H54 (cell line): ENCODE measurements at places on chromosomes 16 and 17.
A peak's percentile ranks its signal among the peaks of the same experiment; 100 is the strongest.

- DNase-seq: peak; percentile 71
Observed at GRCh38 chr16:88084881-88085280, 133.6 kb downstream of the BANP start.

- no peak for DNase-seq
Observed at GRCh38 chr17:9763643-9764042, 27.7 kb downstream of the DHRS7C start.

GRCh38 chr16:66703406-66704215 is 7.1 kb upstream of the CMTM4 start:
- no peak for DNase-seq

DNA sequence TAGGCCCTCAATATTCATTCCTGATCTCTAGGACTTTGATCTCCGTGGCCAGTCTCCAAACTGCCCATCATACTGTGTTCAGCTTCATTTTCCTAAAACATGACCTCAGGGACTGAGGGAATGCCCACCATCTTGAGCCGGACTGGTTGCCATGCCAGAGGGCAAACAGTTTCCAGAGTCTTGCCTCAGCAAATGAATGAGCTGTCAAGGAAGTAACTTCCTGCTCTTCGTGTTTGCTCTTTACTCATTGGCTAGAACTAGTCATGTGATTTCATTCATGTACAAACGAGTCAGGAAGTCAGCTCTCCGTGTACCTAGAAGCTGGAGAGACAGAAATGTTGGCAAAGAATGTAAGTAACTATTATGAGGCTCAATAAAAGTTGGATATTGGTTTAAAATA is 50.2 kb downstream of the ANKFN1 start:
- peak; percentile 49 for DNase-seq

DNA sequence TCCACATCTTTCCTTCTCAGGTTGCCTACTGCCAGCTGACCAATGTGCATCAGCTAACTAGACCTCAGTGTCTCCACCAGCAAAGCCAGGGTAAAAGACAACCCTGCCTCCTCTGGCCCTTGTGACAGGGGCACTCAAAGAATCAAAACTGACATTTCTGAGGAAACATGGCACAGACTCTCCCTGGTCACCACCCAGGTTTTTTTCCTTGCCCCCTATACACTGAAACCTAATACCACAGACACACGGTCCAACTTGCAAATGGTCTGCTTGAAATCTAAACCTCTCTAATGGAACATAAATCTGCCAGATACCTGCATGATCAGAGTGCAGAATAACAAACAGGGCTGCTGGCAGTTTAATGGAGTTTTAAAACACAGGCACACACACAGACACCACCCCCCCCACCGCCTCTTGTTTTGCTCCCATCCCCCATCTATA is 19.5 kb upstream of the CORO6 start:
- no peak for DNase-seq

DNA sequence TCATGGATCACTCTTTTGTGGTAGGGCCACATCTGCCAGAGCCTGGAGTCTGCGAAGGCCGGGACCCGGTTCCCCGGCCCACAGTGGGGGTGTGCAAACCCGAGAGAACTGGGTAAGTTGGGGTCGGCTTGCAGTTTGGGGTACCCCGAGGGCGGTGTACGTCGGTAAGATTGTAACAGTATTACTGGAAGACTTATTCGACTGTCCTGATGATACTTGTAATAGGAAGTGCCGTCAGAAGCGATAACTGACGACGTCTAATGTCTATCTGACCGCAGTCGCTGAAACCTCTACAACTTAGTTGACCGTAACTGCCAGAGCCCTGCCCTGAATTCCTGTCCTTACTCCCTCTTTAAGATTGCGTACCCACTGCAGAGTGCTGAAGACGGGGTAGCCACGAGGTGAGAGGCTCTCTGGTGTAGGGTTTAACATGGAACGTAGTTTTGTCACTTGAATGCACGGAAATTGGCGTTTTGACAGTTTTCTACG is 24.0 kb downstream of the TRPV2 start:
- no peak for DNase-seq

GRCh38 chr16:6856578-6856977 is 476.1 kb upstream of the RBFOX1 start:
- no peak for DNase-seq

GRCh38 chr16:30853758-30854157 is 40.1 kb downstream of the BCL7C start:
- DNase-seq: no peak

- no peak for DNase-seq
Observed at GRCh38 chr16:1180549-1181403, 27.9 kb downstream of the CACNA1H start.

DNA sequence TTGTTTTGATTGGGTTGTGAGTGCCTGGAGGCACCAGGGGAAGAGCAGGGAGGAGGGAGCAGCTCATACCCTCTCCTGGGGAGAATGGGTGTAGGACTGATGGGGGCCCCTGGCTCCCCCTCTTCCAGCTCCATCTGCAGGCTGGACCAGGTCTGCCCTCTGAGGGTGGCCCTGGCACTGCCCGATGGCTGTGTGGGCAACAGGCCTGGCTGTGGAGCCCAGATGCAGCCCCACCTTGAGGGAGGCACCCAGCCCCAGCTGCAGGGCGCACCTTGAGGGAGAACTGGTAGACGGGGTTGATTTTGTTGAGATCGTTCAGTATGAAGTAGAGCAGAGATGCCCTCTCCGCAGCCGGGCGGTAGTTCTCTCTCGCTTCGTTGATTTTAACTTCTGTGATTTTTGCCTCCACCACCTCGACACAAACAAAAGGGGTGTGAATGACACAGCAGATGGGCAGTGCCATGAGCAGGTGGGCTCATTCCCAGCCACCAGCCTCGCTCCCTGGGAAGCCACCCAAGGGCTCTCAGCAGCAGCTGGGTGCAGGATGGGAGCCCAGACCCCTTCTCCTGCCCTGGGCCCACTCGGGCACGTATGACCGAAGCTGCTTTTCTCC is 71.6 kb downstream of the PGS1 start:
- no peak for DNase-seq

DNA sequence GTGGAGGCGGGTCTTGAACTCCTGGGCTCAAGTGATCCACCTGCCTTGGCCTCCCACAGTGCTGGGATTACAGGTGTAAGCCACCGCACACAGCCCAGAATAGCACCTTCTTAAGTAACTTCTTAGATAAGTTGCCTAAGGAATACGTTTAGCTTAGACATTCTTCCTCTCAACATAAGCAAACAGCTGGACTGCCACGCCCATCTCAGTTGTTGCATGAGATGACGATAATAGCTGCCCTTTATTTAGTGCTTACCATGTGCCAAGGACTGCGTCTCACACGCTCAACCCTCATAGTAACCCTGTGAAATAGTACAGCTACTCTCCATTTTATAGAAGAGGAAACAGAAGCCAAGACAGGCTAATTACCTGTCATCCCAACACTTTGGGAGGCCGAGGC is 11.8 kb downstream of the HASPIN start:
- DNase-seq: no peak

DNA sequence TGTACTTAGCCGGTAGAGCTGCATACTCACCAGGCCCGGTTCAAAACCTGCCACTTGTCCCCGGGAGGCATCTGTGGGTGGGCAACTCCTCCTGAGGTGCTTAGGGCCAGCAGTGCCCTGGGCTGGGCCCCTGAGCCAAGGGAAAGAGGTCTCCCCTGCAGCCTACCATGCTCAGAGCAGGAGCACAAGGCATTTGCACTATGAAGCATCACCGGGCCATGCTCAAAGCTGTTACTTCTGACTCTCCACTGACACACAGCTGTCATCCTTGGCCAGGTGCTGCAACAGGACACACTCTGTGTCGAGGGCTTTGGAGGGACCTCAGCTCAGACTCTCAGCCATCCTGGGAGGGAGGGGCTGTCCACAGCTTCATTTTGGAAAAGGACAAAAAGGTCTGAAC is 37.2 kb downstream of the SLC38A8 start:
- DNase-seq: no peak

GRCh38 chr17:50841277-50841948 is 6.0 kb downstream of the WFIKKN2 start:
- no peak for DNase-seq

DNA sequence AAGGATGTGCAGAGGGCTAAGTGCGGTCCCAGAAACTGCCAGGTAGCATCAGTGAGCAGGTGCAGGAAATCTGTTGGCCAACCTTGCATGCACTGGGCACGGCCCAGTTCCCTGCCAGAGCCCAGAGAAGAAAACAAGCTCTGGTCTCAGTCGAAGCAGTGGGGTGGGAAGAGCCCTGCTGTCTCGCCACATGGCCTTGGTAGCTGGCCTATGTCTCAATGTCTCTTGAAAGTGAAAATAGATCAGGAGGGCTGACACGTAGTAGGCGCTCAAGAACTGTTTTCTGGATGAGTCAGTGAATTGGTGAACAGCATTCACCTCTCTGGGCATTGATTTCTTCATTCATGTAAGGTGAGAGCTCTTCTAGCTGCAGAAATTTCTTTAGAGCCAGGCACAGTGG is 90.4 kb downstream of the MARF1 start:
- no peak for DNase-seq
